HL-60 (cell line): ENCODE measurements at places on chromosomes 12 and 14.

- DNase-seq: no peak
Observed at GRCh38 chr14:102501751-102502315, 7.7 kb downstream of the ANKRD9 start.

GRCh38 chr12:94074980-94075629, 73.3 kb upstream of the PLXNC1 start:
- DNase-seq: no peak

DNA sequence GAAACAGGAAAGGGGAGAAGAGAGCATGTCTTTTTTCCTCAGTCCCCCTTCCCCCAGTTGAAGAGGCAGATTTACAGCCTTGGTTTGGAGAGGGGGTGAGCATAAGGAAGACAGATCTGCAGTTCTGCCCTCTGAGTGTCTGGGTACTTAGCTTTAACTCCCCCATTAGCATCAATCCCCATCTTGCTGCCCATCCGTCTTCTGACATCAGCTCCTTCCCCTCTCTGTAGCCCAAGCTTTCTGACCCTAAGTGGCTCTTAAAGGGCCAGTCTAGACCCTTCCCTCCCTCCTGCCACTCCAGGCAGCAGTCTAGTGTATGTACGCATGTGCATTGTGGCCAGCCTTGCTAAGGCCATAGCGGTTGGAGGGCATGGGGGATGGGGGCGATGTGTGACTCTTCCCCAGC, 7.3 kb downstream of the GPR84 start:
- no peak for DNase-seq

DNA sequence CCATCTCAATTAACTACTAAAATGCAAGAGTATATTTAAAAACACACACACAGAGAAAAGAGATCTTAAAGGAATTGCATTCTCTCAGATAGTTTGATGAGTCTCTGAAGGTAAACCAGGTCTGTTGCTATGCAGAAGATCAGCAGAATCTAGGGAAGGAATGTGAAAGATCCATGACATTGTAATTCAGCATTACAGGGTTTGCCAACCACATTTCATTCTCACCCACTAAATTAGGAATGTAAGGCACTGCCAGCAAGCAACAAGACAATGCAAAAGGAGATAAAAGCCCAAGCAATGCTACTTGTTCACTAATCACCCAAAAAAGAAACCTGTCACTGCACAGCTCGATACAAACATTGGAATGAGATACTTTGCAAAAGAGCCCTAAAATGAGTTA, 106.3 kb downstream of the LRIG3 start:
- no peak for DNase-seq

DNA sequence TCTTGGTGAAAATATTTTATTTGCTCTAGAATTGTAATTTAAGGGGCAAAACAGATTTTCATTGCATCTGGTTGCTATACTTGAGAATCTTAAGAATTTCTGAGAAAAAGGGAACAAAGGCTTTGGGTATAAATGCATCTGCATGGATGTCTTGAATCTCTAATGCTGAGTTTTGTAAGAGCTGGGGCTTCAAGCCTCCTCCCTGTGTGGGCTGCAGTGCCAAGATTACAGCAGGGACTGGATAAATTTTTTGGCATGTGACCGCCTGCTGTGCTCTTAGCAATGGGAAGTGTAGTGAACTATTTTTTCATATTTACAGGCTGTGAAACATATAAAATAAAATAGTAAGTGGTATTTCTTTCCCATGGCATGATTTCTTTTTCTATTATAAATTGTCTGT, 70.0 kb downstream of the SLC38A6 start:
- no peak for DNase-seq
